Breast epithelium (tissue), 4 donors: ENCODE measurements at places on chromosomes 1 and 21. TPM values are rescaled to one million over a fixed set of nuclear protein-coding genes. Genes with fewer than 3 reads are reported as not detected.

RGL1 gene
- 24.9 TPM for total RNA-seq

TFF1 gene
- total RNA-seq, result 4.4 TPM

SORT1 gene
- total RNA-seq, result 135 TPM

MARK1 gene
- 13.8 TPM for total RNA-seq

C1orf141 gene
- not detected for total RNA-seq

SYT6 gene
- total RNA-seq, result under 0.01 TPM

PADI2 gene
- total RNA-seq, result 9.2 TPM

C4BPB gene
- 3.1 TPM for total RNA-seq

TMEM269 gene
- 0.16 TPM for total RNA-seq

UBXN10 gene
- 6.6 TPM for total RNA-seq

OR2T33 gene
- not detected for total RNA-seq

WNT2B gene
- 6.0 TPM for total RNA-seq

GRHL3 gene
- total RNA-seq, result not detected

ZBTB21 gene
- total RNA-seq, result 18.1 TPM

SLC44A5 gene
- total RNA-seq, result 3.6 TPM

ADAMTS1 gene
- total RNA-seq, result 72.7 TPM

GBP3 gene
- 44.9 TPM for total RNA-seq

AMY2A gene
- not detected for total RNA-seq

OR2M3 gene
- total RNA-seq, result 0.29 TPM

HFM1 gene
- 0.48 TPM for total RNA-seq

SPRR2B gene
- total RNA-seq, result not detected

TMOD4 gene
- not detected for total RNA-seq

PTPRU gene
- 32.5 TPM for total RNA-seq

ZNF593OS gene
- total RNA-seq, result not detected

PHC2 gene
- 103 TPM for total RNA-seq

SPOCD1 gene
- 0.15 TPM for total RNA-seq

RAB7B gene
- 1.3 TPM for total RNA-seq

LAX1 gene
- total RNA-seq, result 0.88 TPM

OR6K3 gene
- not detected for total RNA-seq

CSMD2 gene
- total RNA-seq, result 0.33 TPM

BSND gene
- not detected for total RNA-seq

PKLR gene
- not detected for total RNA-seq

RGS4 gene
- 2.0 TPM for total RNA-seq

PIK3CD gene
- total RNA-seq, result 12.1 TPM

MRAP gene
- 8.8 TPM for total RNA-seq

MFSD2A gene
- total RNA-seq, result 61.5 TPM

CCDC30 gene
- 15.4 TPM for total RNA-seq

LCE6A gene
- not detected for total RNA-seq

ERO1B gene
- 17.0 TPM for total RNA-seq

FAM167B gene
- 0.64 TPM for total RNA-seq

RHD gene
- not detected for total RNA-seq

RRP1B gene
- 22.6 TPM for total RNA-seq

CLCA1 gene
- total RNA-seq, result not detected

SLC30A10 gene
- total RNA-seq, result not detected

S100A10 gene
- total RNA-seq, result 70.4 TPM

C1orf50 gene
- 5.2 TPM for total RNA-seq

TGFB2 gene
- 9.5 TPM for total RNA-seq

MXRA8 gene
- 93.4 TPM for total RNA-seq

LINGO4 gene
- 0.88 TPM for total RNA-seq

PRAMEF27 gene
- not detected for total RNA-seq
